ENCODE measurements at places on chromosomes 2 and 18. TPM values are rescaled to one million over a fixed set of nuclear protein-coding genes. Genes with fewer than 3 reads are reported as not detected.

Gene CDK15
- 2.3 TPM for total RNA-seq

Gene COLEC12
- 10.2 TPM for total RNA-seq

Gene TIMM21
- total RNA-seq = 36.0 TPM

- no peak for DNase-seq
These were observed 54.8 kb downstream of the NBAS start for GRCh38 chr2:15506229-15506819.

- DNase-seq = peak; percentile 74
These were observed 163.4 kb downstream of the LDLRAD4 start for GRCh38 chr18:13381944-13382365.

Data from ureter (tissue), 1 donor.